ENCODE measurements at places on chromosomes 7 and 10.

- DNase-seq: peak; percentile 57
Measured at GRCh38 chr7:118214051-118214832, 10.3 kb upstream of the ANKRD7 start.

DNA sequence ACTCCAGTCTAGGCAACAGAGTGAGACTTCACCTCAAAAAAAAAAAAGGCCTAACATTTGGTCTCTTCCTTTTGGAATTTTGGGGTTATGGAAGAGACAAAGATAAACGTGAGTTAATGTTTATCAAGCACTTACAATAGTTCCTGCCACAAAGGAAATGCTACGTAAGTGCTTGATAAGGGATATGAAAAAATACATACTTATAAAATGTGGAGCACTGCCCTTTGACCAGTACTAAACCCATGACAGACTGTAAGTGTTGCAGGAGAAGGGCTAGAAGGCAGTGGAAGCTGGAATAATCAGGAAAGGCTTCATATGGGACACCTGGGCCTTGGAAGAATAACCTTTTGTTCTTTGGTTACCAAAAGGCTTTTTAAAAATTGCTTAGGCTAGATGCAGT is 25.5 kb downstream of the TMEM248 start:
- DNase-seq: no peak

DNA sequence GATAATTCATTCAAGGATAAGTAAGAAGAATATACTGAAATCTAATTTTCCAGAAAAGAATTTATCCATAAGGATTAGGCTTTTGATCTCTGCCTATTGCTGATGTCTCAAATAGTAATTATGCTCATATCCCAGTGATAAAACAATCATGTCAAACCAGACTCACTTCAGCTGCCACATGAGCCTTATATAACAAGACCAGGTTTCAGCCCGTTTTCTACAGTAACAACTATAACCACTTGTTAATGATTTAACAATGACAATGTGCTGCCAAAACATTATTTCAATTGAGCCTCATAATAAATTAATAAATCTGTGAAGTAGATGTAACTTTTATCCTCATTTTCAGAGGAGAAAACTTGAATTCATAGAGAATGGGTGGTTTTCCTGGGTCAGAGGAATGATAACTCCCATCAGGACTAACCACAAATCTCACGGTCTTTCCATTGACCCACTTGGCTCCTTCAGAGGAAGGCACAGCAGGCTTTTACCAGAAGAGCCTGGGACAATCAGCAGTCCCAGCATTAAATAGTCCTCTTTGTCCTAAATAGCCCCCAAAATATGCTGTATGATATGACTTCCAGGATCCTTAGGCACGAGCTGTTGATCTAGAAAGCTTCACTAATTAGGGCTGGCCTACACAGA is 42.5 kb upstream of the SLIT1 start:
- DNase-seq: no peak

GRCh38 chr10:105352281-105352680 is 711.2 kb downstream of the SORCS3 start:
- DNase-seq: no peak

GRCh38 chr10:133464582-133465031 is 10.9 kb downstream of the SCART1 start:
- DNase-seq: no peak

GRCh38 chr7:121337398-121337797 is 8.6 kb downstream of the WNT16 start:
- no peak for DNase-seq

DNA sequence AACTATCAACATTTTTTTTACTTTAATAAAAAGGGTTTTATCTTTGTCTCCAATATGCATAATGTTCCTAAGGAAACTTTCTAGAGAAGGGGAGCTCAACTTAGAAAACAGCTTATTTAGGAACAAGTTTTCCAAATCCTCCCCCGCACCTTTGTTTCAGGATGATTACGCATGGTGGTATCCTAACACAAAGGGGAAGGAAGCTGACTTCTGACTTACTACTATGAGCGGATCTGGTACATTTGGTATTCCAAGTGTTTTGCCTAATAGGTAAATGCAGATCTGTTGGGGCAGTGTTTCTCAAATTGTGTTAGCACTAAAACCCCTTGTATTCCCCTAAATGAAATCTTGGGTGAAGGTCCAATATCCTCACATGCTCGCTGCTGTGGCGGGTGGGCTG is 229.3 kb upstream of the KLF14 start:
- no peak for DNase-seq

DNA sequence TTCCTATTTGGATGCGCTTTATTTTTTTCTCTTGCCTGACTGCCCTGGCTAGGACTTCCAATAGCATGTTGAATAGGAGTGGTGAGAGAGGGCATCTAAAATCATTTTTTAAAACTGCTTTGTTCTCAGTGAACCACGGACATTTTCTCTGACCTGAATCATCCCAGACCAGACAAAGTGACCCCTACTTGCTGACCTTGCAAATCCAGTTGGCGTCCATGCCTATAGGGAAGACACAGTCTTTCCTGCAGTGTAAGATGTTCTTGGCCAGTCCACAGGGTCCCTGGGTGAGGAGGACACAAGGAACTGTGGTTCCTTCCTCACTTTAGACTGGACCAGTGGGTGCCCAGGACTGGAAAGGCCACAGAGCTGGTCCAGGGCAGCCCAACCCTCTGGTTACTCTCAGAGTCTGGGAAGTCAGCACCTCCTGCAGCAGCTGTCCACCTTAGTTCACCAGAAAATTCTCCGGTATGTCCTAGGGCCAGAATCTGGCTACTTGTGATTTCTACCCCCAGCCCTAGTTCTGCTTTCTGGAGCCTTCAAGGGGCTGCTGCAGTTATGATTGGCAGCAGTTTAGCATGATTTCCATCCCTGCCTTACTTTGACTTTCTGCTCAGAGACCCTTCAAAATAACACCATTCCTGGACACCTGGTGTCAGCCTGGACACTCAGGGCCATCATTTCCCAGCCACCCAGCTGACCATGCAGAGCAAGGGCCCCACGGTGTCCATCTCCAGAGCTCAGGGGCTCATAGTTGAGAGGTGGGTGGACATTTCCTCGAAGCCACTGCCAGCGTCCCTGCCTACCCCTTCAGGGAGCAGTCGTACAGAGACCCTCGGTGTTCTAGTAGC is 19.3 kb downstream of the VIPR2 start:
- DNase-seq: no peak

GRCh38 chr7:22001345-22002004 is 55.8 kb upstream of the CDCA7L start:
- DNase-seq: no peak

GRCh38 chr7:30276203-30276900 is 8.0 kb upstream of the ZNRF2 start:
- peak; percentile 18 for DNase-seq

DNA sequence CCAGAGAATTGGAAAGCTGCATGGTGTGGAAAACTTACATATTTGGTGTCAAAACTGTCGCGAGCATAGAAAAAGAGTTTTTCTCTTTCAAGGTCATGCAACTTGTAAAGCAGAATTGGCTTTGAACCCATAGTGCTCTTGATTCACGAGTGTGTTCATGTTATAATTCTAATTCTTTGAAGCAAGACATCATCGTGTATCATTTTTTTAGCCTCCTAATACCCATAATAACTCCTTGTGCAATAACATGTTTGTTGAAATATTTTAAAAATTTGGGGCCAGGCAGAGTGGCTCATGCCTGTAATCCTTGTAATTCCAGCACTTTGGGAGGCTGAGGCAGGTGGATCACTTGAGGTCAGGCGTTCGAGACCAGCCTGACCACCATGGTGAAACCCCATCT is 4.2 kb downstream of the CCL24 start:
- no peak for DNase-seq

DNA sequence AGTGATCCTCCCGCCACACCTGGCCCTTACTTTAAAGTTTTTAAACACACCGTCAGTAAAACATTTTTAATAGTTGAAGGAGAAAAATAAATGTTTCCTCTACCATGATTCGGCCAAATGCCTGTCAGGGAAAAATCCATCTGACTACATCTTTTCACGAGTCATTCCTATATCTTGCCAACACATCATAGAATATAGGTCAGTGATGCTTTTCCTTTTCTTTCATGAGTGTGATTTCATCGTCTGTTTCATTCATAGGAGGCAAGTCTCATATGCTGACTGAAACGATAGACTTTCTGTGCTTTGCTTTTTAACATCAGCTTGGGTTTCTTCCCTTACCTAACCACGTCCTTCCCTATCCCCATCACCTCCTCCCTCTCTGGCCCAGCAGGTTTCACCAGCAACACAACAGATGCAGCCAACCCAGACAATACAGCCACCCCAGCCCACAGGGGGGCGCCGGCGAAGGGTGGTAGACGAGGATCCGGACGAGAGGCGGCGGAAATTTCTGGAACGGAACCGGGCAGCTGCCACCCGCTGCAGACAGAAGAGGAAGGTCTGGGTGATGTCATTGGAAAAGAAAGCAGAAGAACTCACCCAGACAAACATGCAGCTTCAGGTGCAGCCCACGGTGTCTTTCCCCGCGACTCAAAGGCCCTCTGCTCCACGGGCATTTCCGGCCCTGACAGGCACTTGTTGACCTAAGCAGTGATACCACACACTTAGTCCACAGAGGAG is 149.2 kb downstream of the TRIL start:
- no peak for DNase-seq

DNA sequence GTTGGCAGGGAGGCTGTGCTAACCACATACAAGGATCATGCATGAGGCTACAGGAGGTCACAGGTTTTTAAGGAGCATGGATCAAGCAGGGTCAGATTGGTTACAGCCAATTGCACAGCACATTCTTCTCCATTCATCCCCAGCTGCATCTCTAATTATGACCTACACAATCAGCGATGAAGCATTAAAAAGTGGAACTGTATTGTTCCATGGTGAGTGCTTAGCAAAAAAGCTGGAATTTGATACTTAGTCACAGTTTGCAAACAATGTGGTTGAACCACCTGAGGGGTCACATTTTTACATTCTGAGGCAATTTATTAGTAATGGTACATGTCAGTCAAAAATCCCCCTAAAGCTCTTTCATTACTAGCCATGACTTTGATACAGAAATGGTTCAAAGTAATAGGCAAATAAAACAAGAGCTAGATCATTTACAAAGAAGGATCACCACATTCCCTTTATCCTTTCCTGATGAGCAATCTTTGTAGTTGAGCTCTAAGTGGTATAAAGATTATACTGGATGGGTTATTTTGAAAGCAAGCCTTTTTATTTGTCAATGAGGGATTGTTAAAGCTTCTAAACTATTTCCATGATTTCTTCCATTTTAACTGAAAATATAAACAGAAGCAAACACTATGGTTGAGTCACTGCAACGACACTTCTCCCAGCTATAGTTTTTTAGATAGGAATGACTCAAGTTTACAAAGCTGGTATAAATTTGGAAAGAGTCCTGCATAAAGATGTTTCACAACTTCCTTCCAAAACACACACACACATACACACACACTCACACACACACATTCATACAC is 217.8 kb upstream of the SEMA3A start:
- DNase-seq: no peak

- DNase-seq: no peak
Measured at GRCh38 chr7:82757-83155, 109.6 kb upstream of the FAM20C start.

DNA sequence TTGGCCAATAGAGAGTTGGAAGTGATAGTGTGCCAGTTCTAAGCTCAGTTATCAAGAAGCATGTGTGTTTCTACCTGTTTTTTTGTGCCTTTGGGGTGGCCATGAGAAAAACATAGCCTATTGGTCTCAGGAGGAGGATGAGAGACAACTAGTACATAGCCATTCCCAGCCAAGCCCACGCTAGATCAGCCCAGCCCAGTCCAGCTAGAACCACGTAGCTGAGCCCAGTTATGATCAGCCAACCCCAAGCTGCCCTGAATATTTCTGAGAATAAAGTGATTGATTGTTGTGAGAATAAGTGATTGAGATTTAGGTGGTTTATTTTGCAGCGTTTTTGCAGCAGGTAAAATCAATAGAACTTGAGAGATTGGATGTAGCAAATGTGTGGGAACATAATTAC is 15.9 kb downstream of the SORCS3 start:
- no peak for DNase-seq

- DNase-seq: no peak
Measured at GRCh38 chr10:108462005-108462404, 1297.5 kb upstream of the SORCS1 start.

DNA sequence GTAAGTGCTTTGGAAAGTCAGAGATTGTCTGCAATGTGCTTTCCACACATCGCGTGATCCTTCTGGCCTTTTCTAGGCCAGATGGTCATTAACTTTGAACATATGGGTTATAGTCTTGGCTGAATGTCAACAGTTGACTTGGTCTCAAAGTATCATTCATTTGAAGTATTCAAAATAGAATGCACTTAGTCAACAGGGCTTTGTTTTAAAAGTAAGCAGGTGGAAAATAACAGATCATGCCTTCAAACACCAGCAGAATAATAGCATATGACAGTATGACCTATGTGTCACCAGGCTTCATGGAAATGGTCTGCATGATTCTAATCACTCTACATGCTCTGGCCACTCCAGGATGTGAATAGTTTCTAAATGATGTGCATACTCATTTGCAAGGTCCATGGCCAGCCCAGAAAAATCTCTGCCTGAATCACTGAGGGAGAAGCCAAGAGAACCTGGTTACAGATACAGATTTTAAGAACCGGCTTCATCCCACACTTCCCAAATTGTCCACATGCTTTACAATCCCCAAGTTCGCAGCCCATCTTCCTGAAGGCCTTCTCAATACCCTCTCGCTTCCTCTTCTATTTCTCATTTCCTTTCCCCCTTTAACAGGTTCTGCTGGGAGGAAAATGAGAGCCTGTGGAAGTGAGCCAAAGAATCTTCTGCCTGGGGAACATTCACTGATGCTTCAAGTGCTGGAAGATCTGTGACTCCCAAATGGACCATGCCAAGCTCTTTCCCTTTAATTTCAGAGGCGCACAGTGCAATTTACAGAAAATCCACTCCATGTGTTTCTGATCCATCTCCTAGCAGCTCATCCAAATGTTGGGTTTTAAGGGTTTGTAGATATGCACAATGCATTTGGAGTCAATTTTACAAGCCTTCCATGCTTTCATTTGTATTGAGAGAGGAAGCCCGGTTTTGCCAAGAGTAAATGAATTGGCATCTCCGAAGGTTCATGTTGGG is 122.8 kb upstream of the GDF10 start:
- no peak for DNase-seq

DNA sequence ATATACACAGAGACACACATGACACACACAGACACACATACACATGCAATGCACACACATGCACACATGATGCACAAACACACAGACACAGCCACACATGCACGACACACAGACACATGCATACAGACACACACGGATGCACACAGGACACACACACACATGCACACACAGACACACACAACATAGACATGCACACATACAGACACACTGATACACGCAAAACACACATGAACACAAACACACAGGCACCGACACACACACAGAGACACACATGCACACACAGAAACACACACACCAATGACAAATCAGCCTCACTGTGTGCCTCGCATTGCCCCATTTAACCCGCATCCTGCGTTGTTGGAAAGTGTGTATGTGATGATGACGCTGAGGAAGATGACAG is 232.4 kb downstream of the ADARB2 start:
- DNase-seq: no peak

DNA sequence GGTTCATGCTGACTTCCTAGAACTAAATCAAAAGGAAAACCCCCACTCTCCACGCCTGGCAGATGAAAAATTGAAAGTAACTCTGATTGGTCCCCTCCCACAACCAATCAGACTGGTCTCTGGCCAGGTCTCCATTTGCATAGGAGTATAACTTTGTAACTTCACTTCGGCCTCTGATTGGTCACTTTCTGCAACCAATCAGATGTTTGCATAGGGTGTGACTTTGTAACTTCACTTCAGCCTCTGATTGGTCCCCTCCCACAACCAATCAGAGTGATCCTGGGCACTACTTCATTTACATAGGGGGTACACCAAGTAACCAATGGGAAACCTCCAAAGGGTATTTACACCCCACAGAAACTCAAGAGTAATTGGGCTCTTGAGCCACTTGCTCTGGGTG is 306.6 kb upstream of the PFKP start:
- DNase-seq: no peak

Data from stimulated activated CD8-positive, alpha-beta memory T cell treated with anti-CD3 and anti-CD28 coated beads, Interleukin-12 subunit alpha, Interleukin-12 subunit beta, amount 100 ng/mL, for 1 hour (primary cell).